ENCODE measurements at places on chromosomes 2 and 18.

GRCh38 chr2:149430743-149431736 lies 100.7 kb downstream of the LYPD6 start:
- no peak for DNase-seq

GRCh38 chr2:11391942-11392266 lies 47.5 kb upstream of the ROCK2 start:
- DNase-seq = no peak

GRCh38 chr2:3126911-3127621 lies 250.6 kb downstream of the EIPR1 start:
- peak; percentile 53 for DNase-seq

- DNase-seq = no peak
Observed at GRCh38 chr2:223811757-223812156, 25.6 kb downstream of the AP1S3 start.
